Right lobe of liver (tissue), 6 donors: ENCODE measurements at places on chromosomes 5 and 9. TPM values are rescaled to one million over a fixed set of nuclear protein-coding genes. Genes with fewer than 3 reads are reported as not detected.

GRCh38 chr5:56206126-56206910, 26.8 kb downstream of the ANKRD55 start:
- no peak for DNase-seq

DNA sequence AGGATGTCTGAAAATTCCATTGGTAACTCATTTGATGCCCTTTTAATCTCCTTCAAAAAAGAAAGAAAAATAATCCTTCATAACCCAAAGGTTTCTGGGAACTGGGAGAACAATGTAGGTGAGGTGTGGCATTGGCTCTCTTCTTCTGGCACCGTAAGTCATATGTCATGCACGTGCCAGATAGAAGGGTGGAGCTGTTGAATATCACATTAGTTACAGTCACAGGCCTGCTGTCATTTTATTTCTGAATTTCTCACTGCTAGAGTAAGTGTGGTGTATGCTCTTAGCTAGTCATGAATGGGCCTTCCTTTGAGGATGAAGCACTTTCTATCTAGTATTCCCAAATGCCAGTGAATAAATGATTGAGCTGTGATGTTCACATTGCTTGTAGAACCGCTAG, 201.8 kb upstream of the SGCD start:
- DNase-seq = no peak

DNA sequence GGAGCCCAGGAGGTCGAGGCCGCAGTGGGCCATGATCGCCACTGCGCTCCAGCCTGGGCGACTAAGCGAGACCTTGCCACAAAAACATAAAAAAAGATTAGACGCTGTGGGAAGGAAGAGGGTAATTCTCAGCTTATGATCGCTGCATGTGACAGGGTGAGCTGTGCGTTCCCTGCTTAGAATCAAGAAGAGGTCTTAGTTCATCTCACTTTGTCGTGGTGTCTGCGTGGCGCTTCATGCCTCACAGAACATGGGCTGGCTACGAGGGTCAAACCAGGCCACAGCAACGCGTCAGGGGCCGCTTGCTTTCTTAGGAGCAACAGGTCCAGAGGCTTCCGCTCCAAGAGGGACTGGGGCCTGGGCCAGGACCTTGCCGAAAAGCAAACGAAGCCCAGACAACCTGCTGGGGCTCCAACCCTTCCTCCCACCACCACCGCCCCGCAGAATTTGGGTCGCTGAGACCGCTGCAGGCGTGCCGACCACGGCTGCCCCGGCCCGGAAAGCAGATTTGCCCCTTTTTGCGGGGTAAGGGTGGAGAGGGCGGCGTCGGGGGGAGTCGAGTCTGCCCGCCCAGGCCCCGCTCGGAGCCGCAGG, 10.0 kb upstream of the GRIN1 start:
- DNase-seq = no peak

DNA sequence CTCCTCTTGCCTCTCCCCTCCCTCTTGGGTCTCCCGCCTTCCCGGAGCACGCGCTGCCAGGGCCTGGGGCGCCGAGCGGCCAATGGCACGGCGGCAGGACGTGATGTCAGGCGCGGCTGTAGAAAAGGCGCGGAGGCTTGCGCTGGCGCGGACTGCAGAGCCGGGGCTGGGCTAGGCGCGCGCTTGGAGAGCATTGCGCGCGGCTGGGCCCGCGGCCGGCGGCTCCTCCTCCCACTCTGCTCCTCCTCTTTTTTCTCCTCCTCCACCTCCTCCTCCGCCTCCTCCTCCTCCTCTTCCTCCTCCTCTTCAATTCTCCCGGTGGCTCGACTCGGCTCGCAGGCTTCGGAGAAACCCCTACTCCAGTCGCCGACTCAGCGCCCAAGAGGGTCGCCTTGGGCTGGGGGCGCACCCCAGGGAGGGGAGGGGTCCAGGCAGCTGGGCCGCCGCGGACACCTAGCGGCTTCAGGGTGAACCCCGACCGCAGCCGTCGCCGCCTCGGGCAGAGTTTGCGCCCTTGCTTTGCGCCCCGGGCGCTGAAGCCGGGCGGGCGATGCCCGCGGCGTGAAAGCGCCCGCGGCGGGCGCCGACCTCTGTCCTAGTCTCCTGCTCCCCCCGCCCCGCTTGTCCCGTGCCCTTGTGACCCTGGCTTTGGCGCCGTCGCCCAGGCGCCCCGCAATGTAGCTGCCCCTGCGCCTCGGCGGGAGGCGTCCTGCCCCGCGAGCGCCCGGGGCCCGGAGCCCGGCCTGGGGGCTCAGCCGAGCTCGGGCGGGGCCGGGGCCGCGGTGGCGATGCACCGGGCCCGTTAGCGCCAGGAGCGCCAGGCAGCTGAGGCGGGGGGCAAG, at the start of gene LHX2:
LHX2 (plus strand) TSS at position 309 of the 842 bp plus-strand sequence. CDS start 581 bp downstream, outside the sequence.
- DNase-seq = peak; percentile 61

- DNase-seq = peak; percentile 42
Observed at GRCh38 chr9:136087741-136088480, 7.2 kb downstream of the NACC2 start.

The ELAVL2 gene
- total RNA-seq = not detected

The ADGRD2 gene
- not detected for total RNA-seq

DNA sequence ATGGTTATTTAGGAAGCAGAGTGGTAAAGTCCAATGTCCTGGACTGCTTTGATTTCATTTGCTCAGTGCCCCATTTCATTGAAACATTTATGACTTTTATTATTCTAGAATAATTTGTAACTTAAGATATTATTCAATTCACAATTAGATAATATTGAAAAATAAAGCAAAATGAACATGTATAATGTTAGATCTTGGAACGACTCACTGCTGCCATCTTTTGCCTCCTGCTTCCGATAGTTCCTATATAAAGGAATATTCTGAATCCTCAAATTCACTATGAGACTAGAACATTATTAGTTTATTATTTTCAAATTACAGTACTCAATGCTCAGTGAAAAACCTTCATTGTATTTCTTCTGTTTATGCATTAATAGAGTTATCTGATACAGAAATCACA, 2.3 kb upstream of the CTNND2 start:
- no peak for DNase-seq

DNA sequence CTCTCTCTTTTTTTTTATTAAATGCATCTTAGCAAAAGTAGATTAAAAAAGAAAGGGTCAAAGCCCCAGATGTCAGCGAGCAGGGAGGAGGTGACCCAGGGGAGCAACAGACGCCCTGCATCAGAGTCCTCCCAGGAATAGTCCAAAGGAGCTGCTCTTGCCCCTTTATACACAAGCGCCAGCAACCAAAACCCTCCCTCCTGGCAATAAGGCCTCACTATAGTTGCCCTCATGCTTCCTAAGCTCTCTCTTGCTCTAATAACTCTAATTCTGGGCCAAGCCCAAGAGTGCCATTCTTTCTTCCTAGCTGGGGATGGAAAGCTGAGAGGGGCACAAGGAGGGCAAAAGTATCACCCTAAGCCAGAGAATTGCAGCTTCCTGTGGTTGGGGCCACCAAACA, 26.3 kb downstream of the PCDHGC5 start:
- DNase-seq = no peak

The LCN2 gene
- total RNA-seq = 6.7 TPM

The GFPT2 gene
- 0.93 TPM for total RNA-seq

- DNase-seq = peak; percentile 96
Observed at GRCh38 chr5:140302786-140303639, at the start of gene PFDN1. PFDN1 (minus strand) TSS chr5:140303101; CDS start chr5:140303073, 28 bp downstream.

- DNase-seq = peak; percentile 28
Observed at GRCh38 chr9:93126825-93127368, 7.2 kb downstream of the NINJ1 start.

DNA sequence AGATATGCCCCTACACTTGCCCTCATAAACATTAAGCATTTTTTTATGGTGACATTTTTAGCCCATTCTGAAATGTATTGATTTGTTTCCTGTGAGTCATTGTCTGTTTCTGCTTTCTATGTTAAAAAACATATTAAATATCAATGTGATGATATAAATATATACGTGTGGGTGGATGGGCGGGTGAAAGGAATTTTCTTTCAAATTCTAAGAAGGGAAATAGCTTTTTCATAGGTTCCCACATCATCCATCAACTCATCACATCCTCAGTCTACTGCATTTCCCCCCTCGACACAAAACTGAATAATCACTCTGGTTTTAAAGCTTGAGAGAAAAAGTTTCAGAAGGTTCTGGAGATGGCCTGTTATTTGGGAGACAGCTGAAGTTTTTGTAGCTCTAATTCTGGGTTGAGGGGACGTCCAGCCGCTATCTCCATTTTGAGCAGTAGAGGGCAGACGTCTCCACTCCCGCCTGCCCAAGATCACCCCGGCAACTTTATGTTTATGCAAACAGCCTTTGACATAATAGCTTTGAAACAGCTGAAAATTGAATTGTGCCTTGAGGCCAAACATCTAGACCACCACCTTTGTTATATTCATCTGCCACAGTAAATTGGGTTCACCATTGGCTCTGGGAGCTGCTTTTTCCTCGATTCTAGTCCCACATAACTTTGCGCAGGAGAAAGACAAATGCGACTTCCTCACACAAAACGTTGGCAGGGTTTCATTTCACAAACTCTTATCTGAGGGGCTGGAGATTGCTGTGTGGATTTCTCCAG, 216.2 kb upstream of the CLINT1 start:
- DNase-seq = no peak

DNA sequence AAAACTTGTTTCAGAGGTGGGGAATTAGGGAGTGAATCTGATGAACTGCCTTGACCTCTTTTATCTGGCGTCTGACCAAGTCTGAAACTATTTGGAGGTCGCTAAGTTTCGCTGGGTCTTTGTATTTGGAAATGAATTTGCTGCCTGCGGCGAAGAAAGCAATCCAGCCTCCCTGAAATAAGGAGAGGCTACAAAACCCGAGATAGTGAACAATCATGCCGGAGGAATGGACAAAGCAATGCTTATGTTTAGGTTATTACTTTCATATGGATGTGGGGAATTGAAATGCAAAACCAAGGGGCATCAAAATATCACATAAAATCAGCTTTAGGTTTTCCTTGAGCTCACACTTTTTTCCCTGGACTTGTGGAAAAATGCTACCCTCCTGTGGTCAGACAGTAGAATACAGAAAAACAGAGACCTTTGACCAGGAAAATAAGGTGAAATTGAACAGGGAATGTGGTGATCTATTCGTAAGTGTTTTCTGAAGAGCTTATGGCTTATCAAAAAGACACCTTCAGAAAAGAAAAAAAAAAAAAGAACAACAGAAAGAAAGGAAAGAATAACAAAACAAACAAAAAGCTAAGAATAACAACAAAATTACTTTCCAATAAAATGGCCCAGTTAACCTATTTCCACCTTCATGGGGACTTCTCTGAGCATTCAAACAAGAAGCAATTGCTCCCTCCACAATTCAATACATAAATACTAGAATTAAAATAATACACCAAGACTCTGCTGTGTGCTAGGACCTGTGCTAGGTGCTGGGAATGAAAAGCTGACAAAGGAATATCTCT, 68.6 kb upstream of the DPYSL3 start:
- DNase-seq = no peak

The LEAP2 gene
- 120 TPM for total RNA-seq

The SPATA9 gene
- total RNA-seq = 0.55 TPM

GRCh38 chr9:6106711-6107339, 91.4 kb upstream of the RANBP6 start:
- no peak for DNase-seq

- DNase-seq = no peak
Observed at GRCh38 chr9:21443849-21444625, 3.8 kb downstream of the IFNA1 start.
